Karpas-422 (cell line): ENCODE measurements at places on chromosomes 1 and 21.

DNA sequence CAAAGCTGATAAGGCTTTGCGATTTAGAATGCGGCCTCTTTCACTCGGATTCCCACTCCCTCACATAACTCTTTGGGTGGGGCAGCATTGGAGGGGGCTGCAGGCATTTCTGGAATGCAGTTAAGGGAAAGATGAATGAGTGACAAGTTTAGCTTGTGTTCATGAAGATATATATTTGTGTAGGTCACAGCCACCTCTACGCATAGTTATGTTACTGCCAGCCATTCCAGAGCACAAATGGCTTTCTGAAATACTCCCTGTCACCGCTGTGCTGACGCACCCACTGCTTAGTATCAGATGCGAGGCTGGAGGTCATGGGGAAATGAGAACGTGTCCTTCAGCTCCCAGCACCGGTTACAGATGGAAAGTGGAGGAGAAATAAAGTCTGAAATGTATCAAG is 54.1 kb upstream of the ATP1A1 start:
- no peak overlapping the region for H3K27ac ChIP-seq
- H3K36me3 ChIP-seq = no peaks in the 10 kb centered on the region
- H3K27me3 ChIP-seq = no peaks in the 10 kb centered on the region
- peaks cover 32% of the 10 kb centered on the region for H3K4me1 ChIP-seq
- no peak for DNase-seq

DNA sequence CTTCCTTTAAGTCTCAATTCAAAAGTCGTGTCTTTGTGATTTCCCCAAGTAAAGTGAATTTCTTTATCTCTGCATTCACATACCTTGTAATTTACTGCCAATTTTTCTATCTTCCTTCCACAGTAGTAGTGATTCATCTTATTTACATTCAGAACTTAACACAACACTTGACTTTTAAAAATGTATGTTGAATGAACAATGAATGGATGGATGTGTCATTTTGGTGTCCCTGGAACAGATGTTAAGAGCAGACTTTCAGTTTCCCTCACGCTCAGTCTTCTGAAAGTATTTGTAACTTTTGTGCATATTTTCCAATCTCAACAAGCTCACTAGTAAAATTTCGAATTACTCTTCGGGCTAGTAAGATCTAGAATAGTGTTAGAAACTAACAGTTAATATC is 352.0 kb downstream of the HHIPL2 start:
- no peak overlapping the region for H3K4me3 ChIP-seq
- no peaks in the 10 kb centered on the region for H3K4me1 ChIP-seq
- H3K27me3 ChIP-seq = no peaks in the 10 kb centered on the region
- no peak overlapping the region for H3K27ac ChIP-seq
- H3K36me3 ChIP-seq = no peaks in the 10 kb centered on the region
- no peak for DNase-seq

GRCh38 chr21:35400233-35400939 is 351.3 kb upstream of the RUNX1 start:
- H3K36me3 ChIP-seq = no peaks in the 10 kb centered on the region
- DNase-seq = peak; percentile 82
- H3K4me3 ChIP-seq = no peak overlapping the region
- peaks cover 7% of the 10 kb centered on the region for H3K4me1 ChIP-seq
- H3K27ac ChIP-seq = no peak overlapping the region
- H3K27me3 ChIP-seq = no peaks in the 10 kb centered on the region

DNA sequence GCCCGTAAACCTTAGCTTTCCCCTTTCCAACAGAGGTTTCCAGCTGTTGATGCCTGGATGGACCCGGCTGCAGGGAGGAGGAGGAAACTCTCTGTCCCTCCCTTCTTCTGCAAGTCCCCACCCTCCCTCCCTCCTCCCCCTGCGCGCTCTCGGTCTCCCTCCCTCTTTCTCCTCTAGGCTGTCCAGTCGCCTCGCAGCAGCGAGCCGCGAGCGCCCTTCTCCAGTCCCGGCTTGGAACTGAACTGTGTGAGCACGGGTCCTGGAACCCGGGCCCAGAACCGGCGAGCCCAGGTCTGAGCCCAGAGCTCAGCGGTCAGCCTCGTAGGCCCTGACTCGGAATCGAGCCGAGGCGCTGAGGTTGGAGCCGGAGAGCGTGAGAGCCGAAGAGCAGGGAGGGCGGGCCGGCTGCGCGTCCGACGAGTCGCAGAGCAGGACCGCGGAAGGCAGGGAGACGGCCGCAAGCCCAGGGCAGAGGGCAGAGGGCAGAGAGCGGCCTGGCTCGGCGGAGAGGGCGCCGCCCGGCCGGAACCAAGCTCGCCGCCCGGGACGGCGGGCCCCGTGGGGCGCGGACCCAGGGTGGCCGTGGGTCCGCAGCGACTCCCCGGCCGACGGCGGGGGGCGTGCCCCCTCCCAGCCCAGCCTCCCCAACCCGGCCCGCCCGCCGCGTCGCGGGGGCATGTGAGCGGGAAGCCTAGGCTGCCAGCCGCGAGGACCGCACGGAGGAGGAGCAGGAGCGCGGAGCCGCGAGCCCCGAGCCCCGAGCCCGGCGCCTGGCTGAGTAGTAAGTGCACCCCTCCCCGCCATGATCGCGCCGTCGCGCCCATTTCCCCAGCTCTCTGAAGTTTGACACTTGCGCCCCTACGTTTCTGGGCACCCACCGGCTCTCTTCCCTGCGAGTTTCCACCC is at the start of gene SOX13:
SOX13 (plus strand) TSS at position 185 of the 906 bp plus-strand sequence. CDS start 39,801 bp downstream, outside the sequence.
- H3K4me1 ChIP-seq = no peaks in the 10 kb centered on the region
- DNase-seq = no peak
- no peak within 1 kb of the TSS for H3K4me3 ChIP-seq
- no peak within 1 kb of the TSS for H3K27ac ChIP-seq
- H3K36me3 ChIP-seq = no peaks in the 10 kb centered on the region
- H3K27me3 ChIP-seq = no peaks in the 10 kb centered on the region

GRCh38 chr1:116842654-116843053 is 67.1 kb upstream of the PTGFRN start:
- H3K36me3 ChIP-seq = no peaks in the 10 kb centered on the region
- peak; percentile 16 for DNase-seq
- no peaks in the 10 kb centered on the region for H3K4me1 ChIP-seq
- no peak overlapping the region for H3K27ac ChIP-seq
- H3K27me3 ChIP-seq = no peaks in the 10 kb centered on the region
- H3K4me3 ChIP-seq = no peak overlapping the region

DNA sequence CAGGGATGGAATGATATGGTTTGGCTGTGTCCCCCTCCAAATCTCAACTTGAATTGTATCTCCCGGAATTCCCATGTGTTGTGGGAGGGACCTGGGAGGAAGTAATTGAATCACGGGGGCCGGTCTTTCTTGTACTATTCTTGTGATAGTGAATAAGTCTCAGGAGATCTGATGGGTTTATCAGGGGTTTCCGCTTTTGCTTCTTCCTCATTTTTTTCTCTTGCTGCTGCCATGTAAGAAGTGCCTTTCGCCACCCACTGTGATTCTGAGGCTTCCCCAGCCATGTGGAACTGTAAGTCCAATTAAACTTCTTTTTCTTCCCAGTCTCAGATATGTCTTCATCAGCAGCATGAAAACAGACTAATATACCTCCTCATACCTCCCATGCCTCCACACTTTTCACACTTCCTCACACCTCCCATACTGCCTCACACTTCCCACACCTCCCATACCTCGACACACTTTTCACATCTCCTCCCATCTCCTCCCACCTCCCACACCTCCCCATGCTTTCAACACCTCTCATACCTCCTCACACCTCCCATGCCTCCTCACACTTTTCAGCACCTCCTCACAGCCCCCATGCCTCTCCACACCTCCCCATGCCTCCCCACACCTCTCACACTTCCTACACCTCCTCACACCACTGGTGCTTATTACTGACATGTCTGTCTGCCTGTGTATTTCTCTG is 21.3 kb downstream of the GPR137B start:
- peaks cover 33% of the 10 kb centered on the region for H3K4me1 ChIP-seq
- H3K4me3 ChIP-seq = no peak overlapping the region
